H7 (cell line): ENCODE measurements at places on chromosomes 2 and 18.

GRCh38 chr18:75364512-75365253, 62.8 kb downstream of the SMIM21 start:
- no peak for DNase-seq

GRCh38 chr2:222358876-222359275, 60.1 kb upstream of the PAX3 start:
- DNase-seq, result no peak

GRCh38 chr2:105254531-105255210, 13.1 kb downstream of the GPR45 start:
- DNase-seq, result no peak

GRCh38 chr2:120607506-120607905, 128.2 kb upstream of the GLI2 start:
- DNase-seq, result no peak

DNA sequence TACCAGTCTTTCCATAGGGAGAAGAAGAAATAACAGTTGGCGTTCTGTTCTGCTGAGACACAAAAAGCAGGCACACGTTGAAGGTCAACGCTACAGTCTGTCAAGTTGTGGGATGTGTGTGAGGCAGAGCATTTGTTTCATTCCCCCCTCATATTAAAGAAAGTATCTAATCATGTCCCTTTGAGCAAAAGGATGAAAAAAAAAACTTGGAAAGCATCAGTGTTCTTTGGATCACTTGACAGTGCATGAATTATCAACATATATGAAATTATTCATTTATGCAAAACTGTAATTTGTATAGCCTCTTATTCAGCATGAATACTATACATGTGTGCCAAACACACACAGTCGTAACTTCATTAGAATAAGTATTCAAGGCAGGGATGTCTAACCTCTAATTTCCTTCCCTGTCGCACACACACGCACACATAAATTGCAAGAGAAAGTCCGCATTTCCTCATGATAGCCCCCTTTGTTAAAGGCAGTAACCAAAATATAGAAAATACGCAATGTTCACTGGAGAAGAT, 228.6 kb downstream of the RND3 start:
- no peak for DNase-seq

DNA sequence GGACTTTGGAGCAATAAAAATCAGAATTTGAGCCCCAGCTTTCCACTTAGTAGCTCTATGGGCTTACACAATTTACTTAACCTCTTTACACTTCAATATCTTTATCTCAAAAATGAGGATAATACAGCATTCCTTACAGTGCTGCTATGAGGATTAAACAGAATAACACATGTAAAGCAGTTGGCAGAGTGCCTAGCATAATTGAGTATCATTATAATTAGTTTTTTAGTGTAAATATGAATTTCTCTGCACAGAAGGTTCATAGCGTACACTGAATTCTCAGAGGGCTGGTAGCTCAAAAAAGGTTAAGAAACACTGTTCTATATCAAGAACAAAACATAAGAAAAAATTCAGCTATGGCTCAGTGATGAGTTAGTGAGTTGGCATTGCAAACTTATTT, 190.4 kb upstream of the CYP26B1 start:
- DNase-seq, result no peak
